Sigmoid colon (tissue), 7 donors: ENCODE measurements at places on chromosomes 12 and 14. TPM values are rescaled to one million over a fixed set of nuclear protein-coding genes. Genes with fewer than 3 reads are reported as not detected.

Gene SIX1
- total RNA-seq, result not detected

- no peak for DNase-seq
- H3K36me3 ChIP-seq, result no peaks in the 10 kb centered on the region
- no peaks in the 10 kb centered on the region for H3K27me3 ChIP-seq
- H3K27ac ChIP-seq, result no peak overlapping the region
These were observed 8.7 kb upstream of the RGS6 start for GRCh38 chr14:71923513-71923912.

DNA sequence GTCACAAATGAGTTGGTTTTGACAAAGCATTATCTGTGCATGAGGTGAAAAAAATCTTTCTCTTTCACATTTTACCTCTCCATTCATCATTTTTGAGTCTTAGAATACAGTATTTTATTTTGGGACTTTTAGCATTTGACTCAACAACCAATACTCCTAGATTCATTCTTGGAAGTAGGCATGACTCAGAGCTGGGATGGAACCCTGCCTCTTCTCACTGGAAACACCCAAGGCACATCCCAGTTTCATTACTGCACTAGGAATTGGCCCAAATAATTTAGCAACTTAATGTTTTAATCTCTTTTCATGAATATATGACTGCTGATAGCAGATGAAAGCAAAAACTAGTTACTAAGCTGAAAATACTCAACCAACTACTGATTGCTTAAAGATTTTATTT is 3.3 kb upstream of the PDZRN4 start:
- H3K36me3 ChIP-seq, result no peaks in the 10 kb centered on the region
- no peaks in the 10 kb centered on the region for H3K27me3 ChIP-seq
- peaks cover 32% of the 10 kb centered on the region for H3K4me1 ChIP-seq
- H3K27ac ChIP-seq, result peak overlapping the region; percentile 92

Gene CAPS2
- total RNA-seq, result 7.7 TPM

- H3K4me3 ChIP-seq, result no peak overlapping the region
- H3K27ac ChIP-seq, result no peak overlapping the region
- DNase-seq, result no peak
- H3K4me1 ChIP-seq, result no peaks in the 10 kb centered on the region
These were observed 28.5 kb downstream of the ACTR6 start for GRCh38 chr12:100229036-100229635.

DNA sequence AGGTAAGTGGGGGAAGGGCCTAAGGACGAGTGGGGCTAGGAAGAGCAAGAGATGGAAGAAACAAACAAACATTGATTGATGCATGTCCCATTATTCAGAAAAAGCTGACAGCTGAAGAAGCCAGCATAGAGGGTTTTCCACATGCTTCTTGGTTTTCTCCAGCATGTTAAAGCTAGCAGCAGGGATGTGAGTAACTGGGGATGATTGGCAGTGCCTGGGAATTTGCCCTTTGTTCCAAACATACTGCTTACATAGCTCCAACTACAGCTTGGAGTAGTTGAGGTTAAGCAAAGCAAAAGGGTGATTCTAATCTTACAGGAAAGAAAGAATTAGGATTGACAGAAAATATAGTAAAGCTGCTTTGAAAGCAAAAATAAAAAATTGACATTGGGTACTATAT is 68.0 kb upstream of the IFNG-AS1 start:
- H3K27me3 ChIP-seq, result no peaks in the 10 kb centered on the region
- no peaks in the 10 kb centered on the region for H3K36me3 ChIP-seq
- no peak for DNase-seq
- no peak overlapping the region for H3K27ac ChIP-seq

- H3K27ac ChIP-seq, result no peak overlapping the region
- H3K4me3 ChIP-seq, result no peak overlapping the region
- no peak for DNase-seq
- H3K36me3 ChIP-seq, result peaks cover 72% of the 10 kb centered on the region
These were observed 30.6 kb upstream of the NXPH4 start for GRCh38 chr12:57185906-57186508.

Gene SYNE3
- total RNA-seq, result 5.6 TPM

GRCh38 chr12:62919838-62920237 is 15.1 kb downstream of the PPM1H start:
- no peak overlapping the region for H3K4me3 ChIP-seq
- H3K4me1 ChIP-seq, result no peaks in the 10 kb centered on the region
- no peaks in the 10 kb centered on the region for H3K36me3 ChIP-seq
- DNase-seq, result no peak

GRCh38 chr14:89807892-89808291 is 146.6 kb downstream of the EFCAB11 start:
- H3K27me3 ChIP-seq, result no peaks in the 10 kb centered on the region
- no peaks in the 10 kb centered on the region for H3K36me3 ChIP-seq
- no peak for DNase-seq
- no peaks in the 10 kb centered on the region for H3K4me1 ChIP-seq
- H3K27ac ChIP-seq, result no peak overlapping the region

- no peak overlapping the region for H3K27ac ChIP-seq
- H3K27me3 ChIP-seq, result no peaks in the 10 kb centered on the region
- no peaks in the 10 kb centered on the region for H3K36me3 ChIP-seq
These were observed 2.7 kb upstream of the RABGGTA start for GRCh38 chr14:24274101-24274543.

DNA sequence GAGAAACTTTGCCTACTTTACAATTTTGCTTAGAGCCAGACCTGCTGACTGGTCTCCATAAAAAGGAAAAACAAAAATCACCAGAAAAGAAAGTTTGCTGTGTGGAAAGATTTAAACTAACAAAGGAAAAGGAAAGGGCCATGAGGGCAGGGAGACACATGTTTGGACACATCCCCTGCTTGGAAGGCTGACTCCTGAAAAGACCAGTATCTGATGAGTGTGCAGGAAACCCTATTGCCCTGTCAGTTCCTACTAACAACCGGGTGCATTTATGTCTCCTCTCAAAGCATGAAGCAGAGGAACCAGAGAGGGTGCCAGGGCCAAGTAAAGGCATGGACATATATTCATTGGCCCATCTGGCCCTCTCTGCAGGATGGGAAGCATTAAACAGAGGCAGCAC is 7.0 kb upstream of the STAB2 start:
- peaks cover 3% of the 10 kb centered on the region for H3K4me1 ChIP-seq
- H3K27ac ChIP-seq, result no peak overlapping the region
- no peaks in the 10 kb centered on the region for H3K27me3 ChIP-seq
- H3K36me3 ChIP-seq, result no peaks in the 10 kb centered on the region

Gene ARID2
- 35.2 TPM for total RNA-seq

DNA sequence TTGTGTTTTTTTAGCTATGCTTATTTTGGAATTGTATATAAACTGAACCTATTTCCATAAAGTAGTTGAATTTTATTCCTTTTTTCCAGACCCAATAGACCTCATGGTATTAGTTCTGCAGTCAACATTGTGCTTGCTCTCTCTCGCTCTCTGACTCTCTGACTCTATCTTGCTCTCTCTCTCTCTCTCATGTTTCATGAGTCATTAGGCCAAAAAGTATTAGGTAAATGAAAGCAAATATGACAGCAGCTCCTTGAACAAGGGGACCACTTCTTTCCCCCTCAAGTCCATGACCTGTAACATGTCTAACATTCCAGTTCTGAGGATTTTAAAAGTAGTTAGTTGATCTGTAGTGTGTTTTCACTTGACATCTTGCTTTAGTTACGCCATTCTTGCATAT is 14.0 kb upstream of the C12orf71 start:
- no peaks in the 10 kb centered on the region for H3K4me1 ChIP-seq
- DNase-seq, result no peak
- no peaks in the 10 kb centered on the region for H3K36me3 ChIP-seq
- no peaks in the 10 kb centered on the region for H3K27me3 ChIP-seq

DNA sequence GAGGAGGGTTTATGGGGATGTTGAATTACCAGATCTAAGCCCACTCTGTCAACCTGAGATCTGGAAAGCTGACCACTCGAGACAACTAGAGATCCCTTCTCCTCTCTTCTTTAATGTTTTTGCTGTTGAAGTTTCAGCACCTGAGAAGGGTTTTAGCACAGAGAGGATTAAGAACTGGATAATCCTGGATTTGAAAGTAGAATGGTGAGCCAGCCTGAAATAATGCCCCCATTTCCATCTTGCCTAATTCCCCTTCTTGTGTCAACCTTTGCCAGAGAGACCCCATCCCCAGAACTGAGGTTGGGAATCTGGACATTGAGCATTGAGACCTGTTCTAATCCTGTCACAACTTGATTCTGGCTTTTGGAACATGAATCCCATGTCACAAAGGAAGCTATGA is 87.8 kb upstream of the RFLNA start:
- H3K4me3 ChIP-seq, result no peak overlapping the region
- H3K27me3 ChIP-seq, result no peaks in the 10 kb centered on the region
- no peaks in the 10 kb centered on the region for H3K36me3 ChIP-seq

GRCh38 chr14:24783791-24784190 is 149.8 kb upstream of the GZMB start:
- DNase-seq, result no peak
- H3K4me1 ChIP-seq, result no peaks in the 10 kb centered on the region
- H3K27ac ChIP-seq, result no peak overlapping the region
- no peaks in the 10 kb centered on the region for H3K27me3 ChIP-seq
- H3K36me3 ChIP-seq, result no peaks in the 10 kb centered on the region
- H3K4me3 ChIP-seq, result no peak overlapping the region

DNA sequence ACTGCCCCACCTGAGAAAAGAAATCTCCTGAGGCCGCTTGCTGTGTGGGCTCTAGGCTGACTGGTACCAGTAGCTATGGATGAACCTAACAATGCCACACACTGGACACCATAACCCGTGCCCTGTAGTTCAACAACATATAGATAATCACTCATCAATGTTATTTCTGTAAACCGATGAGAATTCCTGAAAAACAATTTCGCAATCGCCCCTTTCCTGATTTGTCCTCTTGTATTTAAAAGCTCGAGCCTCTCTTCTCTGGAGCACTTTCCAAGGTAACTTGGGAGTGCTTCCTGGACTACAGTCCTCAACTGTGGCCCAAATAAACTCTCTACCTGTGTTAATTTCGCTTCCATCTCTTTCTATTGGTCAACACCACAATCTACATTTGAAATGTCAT is 26.1 kb upstream of the PPP2R5C start:
- no peak overlapping the region for H3K4me3 ChIP-seq
- no peaks in the 10 kb centered on the region for H3K27me3 ChIP-seq
- peaks cover 8% of the 10 kb centered on the region for H3K4me1 ChIP-seq
- H3K27ac ChIP-seq, result no peak overlapping the region
- no peak for DNase-seq
- no peaks in the 10 kb centered on the region for H3K36me3 ChIP-seq

DNA sequence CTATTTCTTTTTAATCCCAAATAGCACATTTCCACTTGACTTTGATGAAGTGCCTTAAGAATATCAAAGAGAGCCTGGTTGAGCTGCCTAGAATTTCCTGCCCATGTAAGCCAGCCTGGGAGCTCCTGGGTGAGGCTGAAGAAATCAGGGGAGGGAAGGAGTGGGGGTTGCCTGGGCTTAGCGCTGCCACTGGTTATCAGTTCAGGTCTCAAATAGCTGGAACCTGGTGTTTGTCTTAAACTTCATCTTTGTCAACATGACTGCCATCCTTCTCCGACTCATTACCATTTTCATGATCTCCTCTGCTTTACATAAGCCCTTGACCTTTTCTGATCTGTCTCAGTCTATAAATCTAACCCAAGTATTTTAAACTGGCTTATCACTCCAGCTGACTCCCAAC is 151.5 kb downstream of the TTC8 start:
- no peaks in the 10 kb centered on the region for H3K4me1 ChIP-seq
- no peak overlapping the region for H3K4me3 ChIP-seq
- no peak for DNase-seq
- H3K27ac ChIP-seq, result no peak overlapping the region

GRCh38 chr14:60652674-60653651 is 3.7 kb upstream of the SIX1 start:
- H3K36me3 ChIP-seq, result no peaks in the 10 kb centered on the region
- H3K27ac ChIP-seq, result no peak overlapping the region
- DNase-seq, result no peak
- peaks cover 99% of the 10 kb centered on the region for H3K27me3 ChIP-seq
- peaks cover 51% of the 10 kb centered on the region for H3K4me1 ChIP-seq
- no peak overlapping the region for H3K4me3 ChIP-seq

Gene RTN1
- 6.9 TPM for total RNA-seq

DNA sequence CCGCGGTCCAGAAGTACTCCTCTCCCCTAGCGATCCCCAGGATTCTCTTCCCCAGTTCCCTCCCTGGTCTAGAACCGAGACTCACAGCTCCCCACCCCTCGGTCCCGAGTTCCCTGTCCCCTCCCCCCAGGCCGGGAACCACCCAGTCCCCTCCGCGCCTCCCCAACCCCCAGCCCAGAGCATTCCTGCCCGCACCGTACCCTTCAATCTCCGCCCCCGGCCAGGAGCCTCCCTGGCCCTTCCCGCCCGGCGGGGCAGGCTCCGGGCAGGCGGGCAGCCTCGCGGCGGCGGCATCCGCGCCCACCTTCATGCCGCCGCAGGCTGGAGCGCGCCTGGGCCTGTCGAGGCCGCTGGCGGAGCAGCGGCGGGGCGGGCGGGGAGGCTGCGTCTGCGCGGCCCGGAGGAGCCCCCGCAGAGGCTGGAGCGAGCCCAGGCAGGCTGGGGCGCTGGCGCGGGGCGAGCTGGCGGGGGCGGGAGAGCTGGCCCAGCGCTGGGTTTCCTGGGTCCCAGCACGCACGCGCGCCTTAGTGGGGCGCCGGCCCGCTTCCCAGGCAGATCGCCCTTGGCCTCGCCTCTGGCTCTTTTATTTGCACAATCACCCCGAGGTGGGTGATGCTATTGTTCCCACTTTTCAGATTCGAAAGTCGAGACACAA is 22.2 kb upstream of the GPR132 start:
- H3K27me3 ChIP-seq, result no peaks in the 10 kb centered on the region
- H3K27ac ChIP-seq, result peak overlapping the region; percentile 73
- peak; percentile 80 for DNase-seq
- H3K4me1 ChIP-seq, result peaks cover 57% of the 10 kb centered on the region
- no peaks in the 10 kb centered on the region for H3K36me3 ChIP-seq
- H3K4me3 ChIP-seq, result peak overlapping the region; percentile 46

- no peaks in the 10 kb centered on the region for H3K36me3 ChIP-seq
- no peaks in the 10 kb centered on the region for H3K4me1 ChIP-seq
- H3K4me3 ChIP-seq, result peak overlapping the region; percentile 42
- peaks cover 4% of the 10 kb centered on the region for H3K27me3 ChIP-seq
- DNase-seq, result no peak
These were observed 248.8 kb downstream of the APAF1 start for GRCh38 chr12:98893675-98894411.

DNA sequence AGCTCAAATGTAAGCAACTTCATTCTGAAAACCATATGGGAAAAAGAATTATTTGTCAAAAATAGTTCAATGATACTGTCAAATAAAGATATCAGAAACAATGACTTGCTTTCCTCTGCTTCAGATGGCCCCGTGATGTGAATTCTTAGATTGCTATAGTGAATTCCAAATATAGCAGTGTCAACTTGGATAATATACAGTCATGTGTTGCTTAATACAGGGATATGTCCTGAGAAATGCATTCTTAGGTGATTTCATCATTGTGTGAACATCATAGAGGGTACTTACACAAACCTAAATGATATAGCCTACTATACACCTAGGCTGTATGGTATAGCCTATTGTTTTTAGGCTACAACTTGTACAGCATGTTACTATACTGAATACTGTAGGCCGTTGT is 108.7 kb upstream of the MIS18BP1 start:
- no peaks in the 10 kb centered on the region for H3K4me1 ChIP-seq
- H3K36me3 ChIP-seq, result no peaks in the 10 kb centered on the region
- no peak overlapping the region for H3K27ac ChIP-seq
- H3K4me3 ChIP-seq, result no peak overlapping the region
- no peaks in the 10 kb centered on the region for H3K27me3 ChIP-seq
